NCI-H82 (cell line): ENCODE measurements at places on chromosomes 16 and 17.

GRCh38 chr17:19317359-19318095, 45.0 kb downstream of the B9D1 start:
- DNase-seq: peak; percentile 98

DNA sequence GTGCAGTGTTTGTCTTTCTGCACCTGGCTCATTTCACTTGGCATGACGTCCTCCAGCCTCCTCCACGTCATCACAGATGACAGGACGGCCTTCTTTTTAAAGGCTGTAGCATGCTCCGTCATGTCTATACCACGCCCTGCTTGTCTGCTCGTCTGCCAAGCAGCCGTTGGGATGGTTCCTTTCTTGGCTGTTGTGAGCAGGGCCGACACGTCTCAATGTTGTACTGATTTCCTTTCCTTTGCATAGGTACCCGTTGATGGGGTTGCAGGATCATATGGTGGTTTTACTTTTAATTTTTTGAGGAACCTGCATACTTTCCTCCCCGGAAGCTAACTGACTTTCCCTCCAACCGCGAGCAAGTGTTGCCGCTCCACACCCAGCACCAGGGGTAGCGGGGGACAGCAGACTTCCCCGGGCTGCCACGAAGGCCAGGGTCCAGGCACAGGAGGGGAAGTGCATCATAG, 212.2 kb upstream of the ZNF469 start:
- DNase-seq: no peak

DNA sequence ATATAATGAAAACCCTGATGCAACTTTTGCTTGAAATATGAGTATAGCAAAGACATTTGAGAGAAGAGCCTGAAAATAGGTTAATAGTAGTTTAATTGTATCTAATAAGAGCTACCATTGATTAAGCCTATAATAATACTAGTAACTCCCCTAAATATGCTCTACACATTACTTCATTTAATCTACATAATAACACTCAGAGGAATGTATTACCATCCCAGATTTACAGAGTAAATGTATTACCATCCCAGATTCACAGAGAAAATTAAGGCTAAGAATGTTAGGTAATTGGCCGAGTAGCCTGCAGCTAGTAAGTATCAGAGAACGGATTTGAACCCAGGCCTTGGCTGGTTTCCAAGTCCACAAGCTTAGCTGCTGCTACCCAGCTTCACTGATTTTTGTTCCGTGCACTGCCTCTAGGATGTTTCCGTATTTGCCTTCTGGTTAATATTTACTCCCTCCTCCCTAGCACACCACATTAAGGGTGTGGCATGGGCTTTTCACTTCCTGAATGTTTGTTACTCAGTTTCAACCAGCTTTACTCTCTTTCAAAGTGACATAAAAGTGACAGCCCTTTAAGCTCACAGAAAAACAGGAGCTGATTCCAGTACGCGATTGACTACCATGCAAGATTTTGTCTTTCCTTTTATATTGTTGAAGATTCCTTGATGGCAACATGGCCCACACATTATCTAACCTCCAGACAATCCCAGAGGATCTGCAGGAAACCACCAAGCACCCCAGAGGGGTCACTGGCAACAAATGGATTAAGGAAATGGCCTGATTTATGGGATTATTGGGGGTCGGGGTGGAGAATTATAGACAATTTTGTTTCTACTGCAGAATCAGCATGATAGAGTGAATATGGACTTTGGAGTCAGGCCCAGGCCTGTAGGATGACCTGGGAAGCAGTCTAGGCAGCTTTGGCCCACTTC, 26.7 kb upstream of the TOX3 start:
- peak; percentile 3 for DNase-seq

- DNase-seq: no peak
Measured at GRCh38 chr16:73056921-73057290, 9.0 kb upstream of the ZFHX3 start.

- DNase-seq: peak; percentile 100
Measured at GRCh38 chr17:57869617-57870282, 19.9 kb upstream of the MRPS23 start.

GRCh38 chr16:76162046-76162445, 115.2 kb upstream of the CNTNAP4 start:
- DNase-seq: no peak

DNA sequence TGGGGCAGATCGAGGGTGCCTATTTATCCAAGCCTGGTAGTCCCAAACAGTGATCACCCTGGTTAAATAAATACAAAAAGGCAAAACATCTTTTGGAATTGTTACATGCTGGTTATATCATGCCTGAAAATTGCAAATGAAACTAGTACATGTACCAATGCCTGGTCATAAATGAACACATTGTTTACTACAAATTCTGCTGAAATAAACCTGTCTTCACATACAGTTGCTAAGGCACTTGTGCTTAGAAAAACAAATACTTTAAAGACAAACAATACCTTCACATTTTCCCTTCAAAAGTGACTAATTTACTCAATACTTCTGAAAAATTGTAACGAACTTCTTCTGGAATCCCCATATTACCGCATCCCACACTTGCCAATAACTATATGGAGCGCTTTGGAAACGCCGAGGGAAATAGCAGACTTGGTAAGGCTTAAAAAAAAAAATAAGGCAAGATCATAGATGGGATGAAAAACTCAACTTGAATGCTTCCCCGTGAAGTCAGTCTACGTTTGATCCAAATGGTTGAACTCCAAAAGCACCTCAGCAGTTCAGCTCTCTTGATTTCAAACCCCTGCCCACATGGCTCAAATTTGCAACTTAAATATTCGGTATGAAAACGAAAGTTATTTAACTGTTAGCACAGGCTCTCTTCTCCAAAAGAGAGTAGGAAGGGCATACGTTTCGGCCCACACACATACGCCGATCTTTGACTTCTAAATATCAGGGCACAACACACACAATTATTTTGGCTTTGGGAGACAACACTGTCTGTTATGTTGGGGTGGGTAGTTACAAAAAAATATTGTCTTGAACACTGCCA, 264.5 kb downstream of the NTN1 start:
- no peak for DNase-seq

DNA sequence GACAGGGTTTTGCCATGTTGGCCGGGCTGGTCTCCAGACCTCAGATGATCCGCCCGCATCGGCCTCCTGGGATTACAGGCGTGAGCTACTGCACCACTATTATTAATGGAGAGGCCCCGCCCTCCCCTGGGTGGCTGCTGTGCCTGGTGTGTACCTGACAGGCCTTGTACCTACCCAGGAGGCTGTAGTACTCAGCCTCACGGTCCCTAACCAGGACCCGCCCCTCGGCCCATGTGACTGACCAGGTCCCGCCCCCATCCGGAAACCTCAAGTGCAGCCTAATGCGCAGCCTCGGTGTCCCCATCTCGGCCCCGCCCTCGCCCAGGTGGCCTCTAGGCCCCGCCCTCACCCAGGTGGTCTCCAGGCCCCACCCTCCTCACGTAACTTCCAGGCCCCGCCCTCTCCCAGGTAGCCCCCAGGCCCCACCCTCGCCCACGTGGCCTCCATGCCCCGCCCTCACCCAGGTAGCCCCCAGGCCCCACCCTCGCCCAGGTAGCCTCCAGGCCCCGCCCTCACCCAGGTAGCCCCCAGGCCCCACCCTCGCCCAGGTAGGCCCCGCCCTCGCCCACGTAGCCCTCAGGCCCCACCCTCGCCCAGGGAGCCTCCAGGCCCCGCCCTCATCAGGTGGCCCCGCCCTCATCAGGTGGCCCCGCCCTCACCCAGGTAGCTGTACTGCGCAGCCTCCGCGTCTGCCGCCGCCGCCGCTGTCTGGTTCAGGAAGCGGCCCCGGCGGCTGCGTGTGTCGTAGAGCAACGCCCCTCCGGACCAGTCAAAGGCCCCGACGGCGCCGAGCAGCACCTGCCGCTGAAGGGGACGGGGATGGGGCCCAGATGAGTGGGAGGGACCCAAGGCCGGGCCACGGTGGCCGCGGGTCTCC, 31.0 kb downstream of the HASPIN start:
- DNase-seq: no peak

- no peak for DNase-seq
Measured at GRCh38 chr16:88408561-88409142, 25.9 kb downstream of the ZNF469 start.
